ENCODE measurements at places on chromosomes 6 and 20. TPM values are rescaled to one million over a fixed set of nuclear protein-coding genes. Genes with fewer than 3 reads are reported as not detected.

- DNase-seq, result no peak
Measured at GRCh38 chr6:81326881-81327561, 425.5 kb downstream of the TENT5A start.

DNA sequence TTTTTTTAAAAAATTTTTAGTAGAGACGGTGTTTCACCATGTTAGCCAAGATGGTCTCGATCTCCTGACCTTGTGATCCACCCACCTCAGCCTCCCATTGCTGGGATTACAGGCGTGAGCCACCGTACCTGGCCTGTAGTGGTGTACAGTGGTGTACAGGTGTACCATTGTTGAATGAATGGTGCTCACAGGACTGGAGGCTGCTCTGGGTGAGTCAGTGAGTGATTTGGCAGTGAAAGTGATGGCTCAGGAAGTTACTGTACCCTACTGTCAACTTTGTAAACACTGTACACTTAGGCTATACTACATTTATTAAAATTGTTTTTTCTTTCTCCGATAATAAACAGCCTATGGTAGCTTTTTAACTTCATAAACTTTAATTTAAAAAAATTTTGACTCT, 122.8 kb upstream of the EEF1E1 start:
- no peak for DNase-seq

DNA sequence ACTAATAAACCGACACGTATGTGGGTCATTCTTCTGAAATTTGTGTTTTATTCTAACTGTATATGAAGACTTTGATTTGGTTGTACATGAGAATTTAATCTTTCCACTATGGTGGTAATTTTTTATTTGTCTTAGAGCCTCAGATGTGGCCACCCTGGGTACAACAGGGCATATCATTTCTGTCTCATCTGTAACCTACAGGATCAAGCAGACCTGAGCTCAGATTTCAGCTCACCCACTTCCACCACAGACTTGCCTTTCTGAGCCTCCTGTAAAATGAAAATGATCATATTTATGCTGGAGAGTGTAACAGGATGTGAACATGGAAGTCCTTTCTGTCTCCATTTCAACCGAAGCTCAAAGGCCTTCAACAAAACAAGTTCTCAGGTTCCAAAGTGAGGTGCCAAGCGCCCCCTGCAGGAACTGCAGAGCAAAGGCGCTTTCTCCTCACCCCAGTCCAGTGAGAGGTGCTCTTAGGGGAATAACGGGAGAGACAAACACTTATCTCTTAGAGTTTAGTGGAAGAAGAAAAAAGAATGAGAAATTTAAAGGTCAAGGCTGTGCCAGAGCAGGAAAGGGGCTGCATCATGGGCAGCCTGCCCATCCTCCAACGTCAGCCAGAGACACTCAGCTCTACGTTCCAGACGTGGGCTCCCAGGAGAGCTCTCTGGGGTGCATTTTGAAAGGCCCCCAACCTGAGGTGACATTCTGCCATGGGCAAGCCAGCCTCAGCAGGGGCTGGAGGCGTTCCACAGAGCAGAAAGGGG, 23.0 kb upstream of the CD24 start:
- DNase-seq, result peak; percentile 47

- no peak for DNase-seq
Measured at GRCh38 chr20:58611236-58612030, 39.6 kb upstream of the STX16 start.

The TRIM40 gene
- total RNA-seq, result not detected

The NNAT gene
- total RNA-seq, result not detected

GRCh38 chr6:104955927-104956730, 778 bp upstream of the LIN28B start:
- no peak for DNase-seq

- DNase-seq, result no peak
Measured at GRCh38 chr6:169145991-169146501, 107.6 kb downstream of the THBS2 start.

The FAM209B gene
- 0.35 TPM for total RNA-seq

DNA sequence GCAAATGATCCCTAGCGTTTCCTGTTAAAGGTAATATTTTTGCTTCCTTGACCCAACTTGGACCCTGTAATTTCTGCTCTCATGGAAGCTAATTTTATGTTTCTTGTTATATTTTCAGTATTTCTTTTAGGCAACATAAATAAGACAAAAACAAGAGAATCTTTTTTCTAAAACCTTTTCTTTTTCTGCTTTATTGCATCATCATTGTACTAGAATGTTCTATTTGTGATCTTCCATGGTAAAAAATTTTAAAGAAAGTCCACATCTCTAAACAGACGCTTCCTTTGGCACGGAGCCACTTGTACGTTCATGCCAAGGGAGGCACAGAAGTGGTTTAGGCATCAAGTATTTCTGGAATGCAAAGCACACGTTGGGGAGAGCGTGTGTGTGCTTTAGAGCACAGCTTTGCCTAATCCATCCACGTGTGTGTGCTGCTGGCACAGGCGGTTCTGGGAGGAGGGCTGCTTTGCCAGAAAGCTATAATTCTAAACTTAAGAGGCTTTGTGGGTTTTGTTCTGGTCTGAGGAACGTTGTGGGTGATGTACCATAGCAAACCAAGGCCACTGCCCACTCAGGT, 98.3 kb downstream of the SASH1 start:
- peak; percentile 85 for DNase-seq

GRCh38 chr6:55014321-55015088, 159.8 kb upstream of the HCRTR2 start:
- no peak for DNase-seq

GRCh38 chr6:45021676-45022075, 306.5 kb upstream of the RUNX2 start:
- DNase-seq, result no peak

GRCh38 chr6:168942646-168943045, 311.0 kb downstream of the THBS2 start:
- DNase-seq, result no peak

DNA sequence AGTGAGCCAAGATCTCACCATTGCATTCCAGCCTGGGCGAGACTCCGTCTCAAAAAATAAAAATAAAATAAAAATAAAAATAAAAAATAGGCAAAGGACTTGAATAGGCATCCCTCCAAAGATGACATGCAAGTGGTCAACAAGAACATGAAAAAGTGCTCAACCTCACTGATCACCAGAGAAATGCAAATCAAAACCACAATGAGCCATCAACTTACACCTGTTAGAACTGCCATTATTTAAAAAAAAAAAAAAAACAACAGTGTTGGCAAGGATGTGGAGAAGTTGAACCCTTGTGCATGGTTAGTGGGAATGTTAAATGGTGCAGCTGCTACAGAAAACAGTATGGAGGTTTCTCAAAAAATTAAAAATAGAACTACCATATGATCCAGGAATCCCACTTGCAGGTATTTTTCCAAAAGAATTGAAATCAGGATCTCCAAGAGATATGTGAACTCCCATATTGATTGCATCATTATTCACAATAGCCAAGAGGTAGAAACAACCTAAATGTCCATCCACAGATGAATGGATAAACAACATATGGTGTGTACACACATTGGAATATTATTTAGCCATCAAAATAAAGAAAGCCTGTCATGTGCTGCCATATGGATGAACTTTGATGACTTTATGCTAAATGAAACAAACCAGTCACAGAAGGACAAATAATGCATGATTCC, 2.8 kb downstream of the C20orf203 start:
- no peak for DNase-seq

GRCh38 chr20:38979842-38980241, 17.7 kb downstream of the DHX35 start:
- no peak for DNase-seq

The HUS1B gene
- total RNA-seq, result not detected

The CST4 gene
- total RNA-seq, result not detected

DNA sequence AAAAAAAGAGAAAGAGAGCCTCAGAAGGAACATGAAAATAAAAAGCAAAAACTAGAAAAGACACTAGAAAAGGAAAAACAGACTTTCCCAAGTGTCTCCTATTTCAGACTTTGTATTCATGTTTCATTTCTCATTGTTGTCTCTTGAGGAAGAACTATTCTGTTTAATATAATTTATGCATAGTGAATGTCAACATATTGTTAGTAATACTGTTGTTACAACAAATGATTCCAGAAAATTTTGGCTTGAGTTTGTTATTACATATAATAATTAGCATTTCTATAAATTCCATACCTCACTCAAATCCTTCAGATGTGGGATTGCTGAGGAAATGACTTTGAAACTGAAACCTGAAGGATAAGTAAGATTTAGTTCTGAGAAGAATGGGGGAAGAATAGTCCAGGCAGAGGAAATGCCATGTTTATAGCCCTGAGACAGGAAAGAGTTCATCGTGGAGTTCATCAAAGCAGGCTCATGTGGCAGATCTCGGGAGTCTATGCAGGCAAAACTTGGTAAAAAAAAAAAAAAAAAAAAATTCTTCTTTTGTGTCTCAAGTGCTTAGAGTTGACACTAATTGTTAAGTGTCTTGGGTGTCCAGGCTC, 53.1 kb upstream of the EIF2S2 start:
- no peak for DNase-seq

The CD24 gene
- 0.75 TPM for total RNA-seq

DNA sequence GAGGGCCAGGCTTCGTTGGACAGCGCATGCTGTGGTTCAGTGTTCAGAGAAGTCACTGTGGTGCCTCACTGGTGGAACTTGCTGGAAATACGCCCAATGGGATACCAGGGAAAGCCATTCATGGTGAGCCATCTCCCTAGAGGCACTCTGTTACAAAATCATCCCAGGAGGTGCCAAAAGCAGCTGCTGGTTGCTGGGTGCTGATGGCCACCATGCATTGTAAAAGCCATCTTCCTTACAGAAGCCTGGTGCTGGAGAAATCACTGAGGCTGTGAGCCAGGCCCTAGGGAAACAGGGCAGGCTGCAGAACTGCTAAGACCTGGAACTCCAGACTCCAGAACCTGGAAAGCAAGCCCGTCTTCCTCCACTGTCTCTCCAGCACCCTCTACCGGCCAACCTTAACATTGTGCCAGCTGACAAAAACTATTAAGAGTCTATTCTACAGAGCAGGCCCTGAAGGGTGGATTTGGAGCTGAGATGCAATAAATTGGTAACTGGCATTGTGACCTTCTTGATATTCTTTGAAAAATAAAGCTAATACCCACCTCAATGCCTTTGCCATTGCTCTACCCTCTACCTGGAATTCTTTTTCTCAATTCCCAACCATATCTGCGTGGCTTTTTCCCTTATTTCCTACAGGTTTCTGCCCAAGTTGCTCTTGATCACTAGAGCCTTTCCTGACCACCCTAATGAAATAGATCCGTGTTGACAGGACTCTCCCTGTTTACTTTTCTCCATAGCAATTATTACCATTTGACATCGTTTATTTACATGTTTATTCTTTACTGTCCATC, 18.5 kb downstream of the SNRPB start:
- peak; percentile 73 for DNase-seq

The BANF2 gene
- not detected for total RNA-seq

The OTOR gene
- not detected for total RNA-seq

- peak; percentile 56 for DNase-seq
Measured at GRCh38 chr6:31356216-31356945, 598 bp downstream of the HLA-B start.

DNA sequence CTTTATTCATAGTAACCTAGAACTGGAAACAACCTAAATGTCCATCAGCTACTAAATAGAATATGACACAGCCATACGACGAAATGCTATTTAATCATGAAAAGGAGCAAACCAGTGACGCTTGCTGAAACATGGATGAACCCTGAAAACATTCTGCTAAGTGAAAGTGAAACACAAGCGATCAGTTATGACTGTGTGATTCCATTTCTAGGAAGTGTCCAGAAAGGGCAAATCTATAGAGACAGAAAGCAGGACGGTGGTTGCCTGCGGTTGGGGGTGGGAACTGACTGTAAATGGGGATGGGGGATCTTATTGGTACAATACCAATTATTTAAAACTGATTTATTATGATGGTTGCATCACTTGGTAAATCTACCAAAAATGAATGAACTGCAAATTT, 126.8 kb downstream of the IPCEF1 start:
- DNase-seq, result no peak

The BPIFB2 gene
- total RNA-seq, result not detected

DNA sequence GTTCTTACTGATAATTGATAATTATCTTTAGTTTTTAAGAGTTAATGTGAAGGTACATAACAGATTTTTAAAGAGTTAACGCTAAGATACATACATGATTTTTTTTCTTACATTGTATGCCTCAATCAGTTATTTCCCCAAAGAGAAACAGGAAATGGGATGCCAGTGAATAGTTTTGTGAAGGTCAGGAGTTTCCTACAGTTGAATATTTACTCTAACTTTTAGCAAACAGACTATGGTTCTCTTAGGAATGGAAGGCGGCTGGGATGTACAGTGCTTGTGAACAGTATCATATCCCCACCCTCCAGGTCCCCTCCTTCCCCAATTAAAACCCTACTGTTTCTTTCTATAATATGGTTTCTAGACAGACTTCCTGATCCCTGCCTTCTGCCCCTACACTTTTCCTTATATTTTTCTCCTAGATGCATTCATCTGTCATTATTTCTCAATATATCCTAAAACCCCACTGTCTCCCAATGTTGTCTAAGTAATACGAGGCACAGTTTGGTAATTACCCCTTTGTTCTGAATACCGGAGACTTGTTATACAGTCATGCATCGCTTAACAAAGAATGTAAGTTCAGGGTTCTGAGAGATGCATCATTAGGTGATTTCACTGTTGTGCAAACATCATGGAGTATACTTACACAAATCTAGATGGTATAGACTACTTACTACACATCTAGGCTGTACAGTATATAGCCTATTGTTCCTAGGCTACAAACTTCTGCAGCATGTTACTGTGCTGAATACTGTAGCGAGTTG, 29.2 kb downstream of the SLC35A1 start:
- DNase-seq, result no peak

DNA sequence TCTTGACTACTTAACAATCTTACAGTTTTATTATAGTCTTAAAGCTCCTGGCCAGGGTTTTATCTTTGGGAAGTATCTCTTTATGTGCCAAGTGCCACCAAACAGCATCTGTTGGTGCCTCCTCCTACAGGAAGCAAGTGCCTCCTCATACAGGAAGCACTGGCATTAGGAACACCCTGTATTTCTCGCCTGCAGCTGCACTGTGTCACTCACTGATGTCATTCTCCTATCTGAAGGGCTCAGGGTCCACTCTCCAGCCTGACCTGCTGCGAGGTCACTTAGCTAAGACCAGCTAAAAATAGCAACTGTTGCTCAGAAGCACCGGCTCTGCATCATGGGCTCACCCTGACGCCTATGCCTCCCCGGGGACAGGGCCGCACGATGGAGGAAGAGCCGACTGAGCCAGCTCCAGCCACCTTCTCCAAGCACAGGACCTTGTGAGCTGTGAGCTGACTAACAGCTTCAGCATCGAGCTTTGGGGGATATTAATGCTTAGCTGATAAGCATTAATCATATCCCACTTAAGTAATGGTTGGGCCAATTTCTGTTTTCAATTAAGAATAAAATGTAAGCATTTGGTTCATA, 66.3 kb upstream of the CD93 start:
- peak; percentile 87 for DNase-seq

The MICB gene
- total RNA-seq, result 1.3 TPM

The LY86 gene
- total RNA-seq, result 0.89 TPM

DNA sequence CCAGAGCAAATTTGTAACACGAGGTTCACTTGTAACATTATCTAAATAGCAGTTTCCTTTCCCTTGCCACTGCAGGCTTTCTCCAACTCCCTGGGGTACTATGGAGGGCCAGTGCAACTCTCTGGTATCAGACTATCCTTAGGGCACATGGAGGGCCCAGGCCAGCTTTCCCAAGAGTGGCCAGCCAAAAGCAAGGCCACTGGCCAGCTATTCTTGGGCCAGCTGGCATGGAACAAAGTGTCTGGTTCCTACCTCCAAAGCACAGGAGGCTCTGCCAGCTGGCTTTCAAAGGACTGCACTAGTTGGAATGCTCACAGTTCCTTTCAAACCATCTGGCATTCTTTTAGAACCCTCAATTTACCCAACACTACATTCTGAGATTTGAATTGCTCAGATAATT, 8.7 kb downstream of the RNF24 start:
- peak; percentile 83 for DNase-seq

GRCh38 chr6:18410412-18410811, 23.3 kb downstream of the RNF144B start:
- no peak for DNase-seq
